ENCODE measurements at places on chromosomes 1 and 21. TPM values are rescaled to one million over a fixed set of nuclear protein-coding genes. Genes with fewer than 3 reads are reported as not detected.

The SAMSN1 gene
- 51.3 TPM for total RNA-seq

The KCNE1 gene
- not detected for total RNA-seq

The IQCC gene
- total RNA-seq = 3.2 TPM

The DISP3 gene
- total RNA-seq = 0.55 TPM

The SAMD11 gene
- not detected for total RNA-seq

The KIF26B gene
- total RNA-seq = 0.03 TPM

- no peak for DNase-seq
Measured at GRCh38 chr1:118751166-118751565, 237.0 kb downstream of the TBX15 start.

- DNase-seq = peak; percentile 24
Measured at GRCh38 chr1:112358798-112359408, 37.1 kb upstream of the CTTNBP2NL start.

GRCh38 chr21:35521852-35522505 lies 472.9 kb upstream of the RUNX1 start:
- no peak for DNase-seq

- no peak for DNase-seq
Measured at GRCh38 chr1:213457186-213457585, 406.1 kb downstream of the RPS6KC1 start.

DNA sequence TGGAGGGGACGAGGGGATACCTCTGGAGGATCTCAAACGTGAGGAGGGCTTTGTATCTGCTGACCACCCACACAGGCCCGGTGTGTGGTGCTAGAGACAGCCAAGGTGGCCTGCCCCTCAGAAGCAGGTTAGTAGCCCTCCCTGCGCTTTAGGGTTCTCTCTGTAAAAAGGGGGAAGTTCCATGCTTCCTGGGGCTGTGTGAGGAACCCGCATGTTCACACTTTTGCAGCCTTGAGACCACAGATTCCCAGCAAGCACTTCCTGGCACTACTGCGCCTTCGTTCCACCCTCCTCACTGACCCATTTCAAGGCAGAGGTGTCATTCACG lies 7.9 kb upstream of the GUCA2B start:
- DNase-seq = no peak

- DNase-seq = no peak
Measured at GRCh38 chr1:89786628-89787214, 34.1 kb upstream of the LRRC8D start.

GRCh38 chr1:166836733-166837132 lies 2.5 kb upstream of the POGK start:
- DNase-seq = no peak

- DNase-seq = no peak
Measured at GRCh38 chr1:215835951-215836350, 268.8 kb downstream of the KCTD3 start.

DNA sequence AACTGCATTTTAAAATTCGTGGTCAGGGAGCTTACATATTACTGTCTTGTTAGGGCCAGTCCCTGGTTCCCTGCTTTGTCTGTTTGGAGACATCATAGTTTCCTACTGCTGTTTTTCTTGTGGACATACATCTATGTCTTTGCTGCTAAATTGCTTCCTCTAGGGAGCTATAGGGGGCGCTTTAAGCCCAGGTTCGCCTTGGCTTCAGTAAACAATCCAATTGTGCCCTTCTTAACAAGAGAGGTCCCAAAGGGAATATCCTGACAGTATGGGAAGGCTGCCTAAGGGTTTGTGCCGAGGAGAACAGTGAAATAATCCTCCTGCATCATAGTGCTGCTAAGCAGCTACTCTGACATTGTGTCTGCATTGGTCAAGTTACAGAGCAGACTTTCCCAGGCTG lies 112.5 kb downstream of the USH2A start:
- DNase-seq = no peak

Measured in CD4-positive, alpha-beta T cell (primary cell).